Stimulated activated CD8-positive, alpha-beta memory T cell treated with anti-CD3 and anti-CD28 coated beads, Interleukin-15, amount 100 ng/mL, for 4 hours (primary cell): ENCODE measurements at places on chromosomes 2 and 18.
A peak's percentile ranks its signal among the peaks of the same experiment; 100 is the strongest.

DNA sequence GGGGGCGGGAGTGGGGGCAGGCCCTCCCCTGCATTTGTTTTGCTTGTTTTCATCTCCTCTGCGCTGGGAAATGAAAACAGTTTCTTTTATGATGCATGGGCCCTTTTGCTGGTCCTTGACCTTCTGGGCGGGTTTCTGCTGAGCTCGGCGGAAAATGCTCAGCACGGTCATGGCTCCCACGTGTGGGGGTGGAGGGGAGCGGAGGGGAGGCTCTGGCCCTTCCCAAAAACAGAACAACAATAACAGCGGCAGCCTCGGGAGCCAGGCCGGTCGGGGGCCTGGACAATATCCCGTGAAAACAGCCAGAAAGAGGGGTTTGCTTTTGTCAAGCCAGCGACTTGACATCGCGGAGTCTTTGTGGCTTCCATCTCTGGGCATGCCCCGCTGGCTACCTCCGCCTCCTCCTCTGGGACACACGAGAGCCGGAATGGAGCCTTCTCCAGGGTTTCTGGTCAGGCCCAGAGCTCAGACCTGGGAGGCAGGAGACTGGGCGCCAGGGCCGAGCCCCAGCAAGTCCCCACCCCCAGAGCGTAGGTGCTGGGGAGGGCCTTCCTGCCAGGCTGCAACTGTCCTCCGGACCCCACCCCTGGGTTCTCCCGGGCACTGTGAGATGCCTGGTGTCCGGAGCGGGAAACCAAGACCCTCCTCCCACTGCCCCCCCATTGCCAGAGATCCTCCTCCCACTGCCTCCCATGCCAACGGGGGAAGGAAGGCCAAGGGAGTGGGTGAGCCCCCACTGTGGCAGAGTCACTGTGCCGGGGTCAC, 35.9 kb upstream of the SNED1 start:
- no peak for DNase-seq

- no peak for DNase-seq
Observed at GRCh38 chr2:168500516-168500915, 44.4 kb downstream of the CERS6 start.

DNA sequence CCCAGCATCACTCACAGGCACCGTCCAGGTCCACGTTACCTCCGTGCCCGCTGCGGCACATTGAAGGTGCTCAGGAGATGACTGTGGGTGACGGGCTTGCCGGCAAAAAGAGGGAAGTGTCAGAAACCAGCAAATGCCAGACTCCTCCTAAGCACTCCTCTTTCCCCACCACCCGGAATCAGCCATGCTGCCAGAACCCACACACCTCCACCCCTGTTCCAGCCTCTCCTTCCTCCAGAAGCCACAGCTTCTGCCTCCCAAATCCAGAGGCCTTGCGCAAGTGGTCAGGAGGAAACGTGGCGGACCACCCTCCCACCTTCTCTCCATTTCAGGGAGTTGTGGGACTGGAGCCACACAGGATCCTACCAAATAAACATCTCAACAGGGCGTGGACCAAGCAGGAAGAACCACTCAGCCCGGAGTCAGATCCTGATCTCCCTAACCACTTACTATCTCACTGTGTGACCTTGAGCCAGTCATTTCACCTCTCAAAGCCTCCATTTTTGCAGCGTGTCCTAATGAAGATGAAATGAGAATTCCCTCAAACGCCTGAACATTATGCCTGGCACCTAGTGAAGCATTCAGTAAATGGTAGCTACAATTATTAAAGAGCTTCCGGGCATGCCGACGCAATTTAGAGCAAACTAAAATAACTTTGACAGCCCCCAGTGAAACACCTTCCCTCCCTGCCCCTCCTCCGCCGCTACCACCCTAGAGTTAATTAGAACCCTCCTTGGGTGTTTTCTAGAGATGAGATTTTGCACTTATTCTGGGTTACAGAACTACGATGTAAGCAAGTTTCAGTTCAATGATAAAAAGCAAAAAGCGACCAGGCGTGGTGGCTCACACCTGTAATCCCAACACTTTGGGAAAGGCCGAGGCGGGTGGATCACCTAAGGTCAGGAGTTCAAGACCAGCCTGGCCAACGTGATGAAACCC, 32.9 kb downstream of the SMAD7 start:
- no peak for DNase-seq

- no peak for DNase-seq
Observed at GRCh38 chr18:38368246-38368645, 802.6 kb upstream of the CELF4 start.

GRCh38 chr2:181305301-181306123, 151.7 kb upstream of the ITGA4 start:
- DNase-seq = peak; percentile 7

GRCh38 chr2:39665811-39666490, at the start of gene TMEM178A:
TSS of gene TMEM178A (plus strand) at chr2:39665917. CDS start at chr2:39665975, 58 bp downstream.
- DNase-seq = no peak
